ENCODE measurements at places on chromosomes 16 and 17. TPM values are rescaled to one million over a fixed set of nuclear protein-coding genes. Genes with fewer than 3 reads are reported as not detected.

TEKT1 gene
- not detected for total RNA-seq

GRCh38 chr17:73232587-73233373 lies 28.9 kb downstream of the CPSF4L start:
- no peak for DNase-seq

- DNase-seq = no peak
Observed at GRCh38 chr17:28744972-28745785, 1.4 kb downstream of the TRAF4 start.

- DNase-seq = no peak
Observed at GRCh38 chr17:8019665-8020650, 17.5 kb downstream of the GUCY2D start.

GRCh38 chr17:58412961-58413586 lies 4.3 kb downstream of the RNF43 start:
- no peak for DNase-seq

GRCh38 chr16:70656712-70657263 lies 10.4 kb downstream of the IL34 start:
- DNase-seq = no peak

DNA sequence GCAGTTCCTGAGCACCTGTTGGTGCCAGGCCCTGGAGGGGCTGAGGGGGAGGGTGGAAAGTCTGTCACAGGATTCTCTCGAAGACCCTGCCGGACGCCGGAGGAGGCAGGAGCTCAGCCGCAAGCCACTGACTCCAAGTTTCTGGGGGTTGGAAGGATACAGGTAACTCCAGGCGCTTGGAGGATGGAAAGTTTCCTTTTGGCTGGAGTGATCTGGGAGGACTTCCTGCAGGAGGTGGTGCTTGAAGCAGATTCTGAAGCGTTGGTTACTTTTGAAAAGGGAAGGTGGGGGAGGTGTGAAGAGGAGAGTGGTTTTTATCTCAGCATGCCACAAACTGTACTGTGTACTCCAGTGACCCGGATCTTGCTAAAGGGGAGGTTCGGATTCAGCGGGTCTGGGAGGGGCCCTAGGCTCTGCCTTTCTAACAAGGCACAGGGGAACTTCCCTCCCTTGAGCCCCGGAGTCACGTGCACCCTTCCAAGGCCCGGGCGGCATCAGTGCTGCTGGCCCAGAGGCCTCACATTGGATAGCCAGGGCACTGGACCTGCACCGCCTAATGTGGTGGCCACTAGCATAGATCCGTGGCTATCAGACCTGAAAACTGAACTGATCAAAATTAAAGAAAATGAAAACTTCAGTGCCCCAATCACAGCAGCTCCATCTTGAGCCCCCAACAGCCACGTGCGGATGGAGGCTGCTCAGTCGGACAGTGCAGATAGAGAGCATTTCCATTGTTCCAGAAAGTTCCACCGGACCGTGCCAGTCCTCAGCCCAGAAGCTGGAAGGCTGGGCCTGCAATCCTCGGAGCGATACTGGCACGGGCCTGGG lies 42.2 kb upstream of the GSE1 start:
- no peak for DNase-seq

GRCh38 chr17:64662774-64663367 lies 764 bp upstream of the SMURF2 start:
- DNase-seq = peak; percentile 82

GRCh38 chr16:57798953-57799599 lies 3.2 kb downstream of the KIFC3 start:
- DNase-seq = no peak

LGALS9B gene
- total RNA-seq = 0.20 TPM

DNA sequence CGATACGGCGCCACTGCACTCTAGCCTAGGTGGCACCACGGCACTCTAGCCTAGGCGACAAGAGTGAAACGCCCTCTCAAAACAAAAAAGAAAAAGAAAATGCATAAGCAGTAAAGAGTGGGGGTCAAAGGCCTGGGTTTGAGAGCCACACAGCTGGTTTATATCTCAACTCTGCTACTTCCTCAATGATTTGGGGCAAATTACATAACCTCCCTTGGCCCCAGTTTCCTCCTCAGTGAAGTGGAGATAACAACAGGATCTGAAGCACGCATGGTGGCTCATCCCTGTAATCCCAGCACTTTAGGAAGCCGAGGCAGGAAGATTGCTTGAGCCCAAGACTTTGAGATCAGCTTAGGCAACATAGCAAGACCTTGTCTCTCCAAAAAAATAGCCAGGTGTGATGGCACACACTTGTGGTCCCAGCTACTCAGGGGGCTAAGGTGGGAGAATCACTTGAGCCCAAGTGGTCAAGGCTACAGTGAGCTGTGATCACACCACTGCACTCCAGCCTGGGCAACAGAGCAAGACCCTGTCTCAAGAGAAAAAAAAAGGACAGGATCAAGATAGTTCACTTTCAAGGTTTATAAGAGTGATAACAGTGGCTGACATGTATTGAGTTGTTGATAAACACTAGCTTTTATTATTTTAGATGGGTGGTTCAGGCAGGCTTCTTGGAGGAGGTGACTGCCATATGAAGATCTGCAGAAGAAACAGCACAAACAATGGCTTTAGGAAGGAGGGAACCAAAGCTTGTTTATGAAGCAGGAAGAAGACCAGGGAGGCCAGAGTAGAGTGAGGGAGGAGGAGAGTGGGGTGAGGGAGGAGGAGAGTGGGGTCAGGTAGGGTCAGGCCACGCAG lies 8.5 kb upstream of the COG1 start:
- DNase-seq = no peak

- no peak for DNase-seq
Observed at GRCh38 chr16:47342055-47342454, 118.8 kb downstream of the ITFG1 start.

DOC2B gene
- 15.2 TPM for total RNA-seq

FOXN1 gene
- total RNA-seq = not detected

- no peak for DNase-seq
Observed at GRCh38 chr17:1089915-1090314, 89.9 kb downstream of the ABR start.
